ENCODE measurements at places on chromosomes 12 and 14.

- H3K4me3 ChIP-seq: no peak overlapping the region
- no peak for DNase-seq
- no peaks in the 10 kb centered on the region for H3K36me3 ChIP-seq
- no peaks in the 10 kb centered on the region for H3K27me3 ChIP-seq
- H3K4me1 ChIP-seq: no peaks in the 10 kb centered on the region
These were observed 35.7 kb downstream of the CNTN1 start for GRCh38 chr12:40727774-40728483.

GRCh38 chr14:105192866-105193731 is 12.0 kb upstream of the NUDT14 start:
- H3K27me3 ChIP-seq: peaks cover 24% of the 10 kb centered on the region
- peak overlapping the region; percentile 51 for H3K27ac ChIP-seq

DNA sequence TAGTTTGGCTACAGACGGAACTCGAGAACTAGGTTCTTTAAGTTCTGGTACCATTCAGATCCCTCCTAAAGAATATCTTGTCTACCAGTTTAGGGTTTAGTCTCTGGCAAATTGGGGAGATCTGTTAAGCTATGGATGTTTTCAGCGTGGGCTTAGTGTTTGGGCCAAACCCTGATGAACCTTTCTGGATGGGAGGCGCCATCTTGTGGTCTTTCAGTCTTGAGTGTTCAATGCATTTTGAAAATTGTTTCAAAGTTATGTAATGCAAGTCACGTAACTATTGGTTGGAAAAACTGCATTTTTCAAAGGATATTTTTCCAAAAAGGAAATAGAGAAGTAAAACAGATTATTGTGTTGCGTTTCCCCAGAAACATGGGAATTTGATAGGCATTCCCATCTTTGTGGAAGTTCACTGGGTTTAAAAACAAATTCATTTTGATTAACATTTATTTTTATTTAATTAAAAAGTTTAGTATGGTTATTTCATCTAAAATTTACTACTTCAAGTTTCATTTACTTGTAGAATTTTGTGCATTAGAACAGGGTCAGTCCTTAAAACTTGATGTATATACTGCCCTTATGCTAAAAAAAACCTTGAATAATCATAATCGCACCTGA is 169.0 kb downstream of the PRIMA1 start:
- H3K36me3 ChIP-seq: no peaks in the 10 kb centered on the region
- no peak overlapping the region for H3K4me3 ChIP-seq
- no peak overlapping the region for H3K27ac ChIP-seq
- H3K27me3 ChIP-seq: no peaks in the 10 kb centered on the region
- no peaks in the 10 kb centered on the region for H3K4me1 ChIP-seq

DNA sequence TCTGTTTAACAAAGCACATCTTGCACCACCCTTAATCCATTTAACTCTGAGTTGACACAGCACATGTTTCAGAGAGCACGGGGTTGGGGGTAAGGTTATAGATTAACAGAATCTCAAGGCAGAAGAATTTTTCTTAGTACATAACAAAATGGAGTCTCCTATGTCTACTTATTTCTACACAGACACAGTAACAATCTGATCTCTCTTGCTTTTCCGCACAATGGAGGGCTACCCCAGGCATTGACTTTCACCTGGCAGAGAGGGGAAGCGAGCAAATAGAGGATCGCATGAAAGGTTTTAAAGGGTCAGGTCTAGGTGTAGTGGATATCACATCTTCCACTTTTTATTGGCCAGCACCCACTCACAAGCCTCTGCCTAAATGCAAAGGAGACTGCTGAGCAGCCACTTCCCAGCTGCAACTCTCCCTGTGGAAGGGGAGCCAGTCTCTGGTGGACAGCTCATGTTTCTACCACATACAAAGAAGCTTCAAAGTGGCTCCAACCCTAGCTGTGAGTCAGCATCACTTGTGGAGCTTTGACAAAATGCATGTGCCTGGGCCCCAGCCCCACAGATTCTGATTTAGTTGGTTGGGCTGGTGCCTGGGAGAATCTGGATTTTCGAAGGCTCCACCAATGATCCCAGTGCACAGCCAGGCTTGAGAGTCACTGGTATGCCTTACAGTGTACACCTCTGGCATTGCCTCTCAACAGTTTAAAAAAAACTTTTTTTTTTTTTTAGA is 7.2 kb upstream of the FNTB start:
- H3K4me3 ChIP-seq: no peak overlapping the region
- no peak for DNase-seq
- H3K4me1 ChIP-seq: peaks cover 11% of the 10 kb centered on the region
- no peaks in the 10 kb centered on the region for H3K36me3 ChIP-seq

GRCh38 chr14:74661726-74662450 is 49.9 kb upstream of the LTBP2 start:
- no peaks in the 10 kb centered on the region for H3K27me3 ChIP-seq
- peaks cover 44% of the 10 kb centered on the region for H3K36me3 ChIP-seq
- no peak overlapping the region for H3K4me3 ChIP-seq
- no peak for DNase-seq
- no peaks in the 10 kb centered on the region for H3K4me1 ChIP-seq

GRCh38 chr12:48420039-48420775 is 52.2 kb upstream of the ANP32D start:
- H3K4me3 ChIP-seq: no peak overlapping the region
- H3K27ac ChIP-seq: no peak overlapping the region
- no peak for DNase-seq
- peaks cover under 1% of the 10 kb centered on the region for H3K27me3 ChIP-seq
- H3K4me1 ChIP-seq: no peaks in the 10 kb centered on the region
- no peaks in the 10 kb centered on the region for H3K36me3 ChIP-seq

GRCh38 chr14:92974541-92975345 is 51.8 kb downstream of the CHGA start:
- no peaks in the 10 kb centered on the region for H3K4me1 ChIP-seq
- H3K27ac ChIP-seq: no peak overlapping the region
- no peaks in the 10 kb centered on the region for H3K27me3 ChIP-seq

GRCh38 chr12:76486011-76486410 is 73.6 kb downstream of the OSBPL8 start:
- no peaks in the 10 kb centered on the region for H3K27me3 ChIP-seq
- H3K4me1 ChIP-seq: peaks cover 12% of the 10 kb centered on the region
- H3K4me3 ChIP-seq: no peak overlapping the region
- H3K36me3 ChIP-seq: peaks cover 23% of the 10 kb centered on the region

DNA sequence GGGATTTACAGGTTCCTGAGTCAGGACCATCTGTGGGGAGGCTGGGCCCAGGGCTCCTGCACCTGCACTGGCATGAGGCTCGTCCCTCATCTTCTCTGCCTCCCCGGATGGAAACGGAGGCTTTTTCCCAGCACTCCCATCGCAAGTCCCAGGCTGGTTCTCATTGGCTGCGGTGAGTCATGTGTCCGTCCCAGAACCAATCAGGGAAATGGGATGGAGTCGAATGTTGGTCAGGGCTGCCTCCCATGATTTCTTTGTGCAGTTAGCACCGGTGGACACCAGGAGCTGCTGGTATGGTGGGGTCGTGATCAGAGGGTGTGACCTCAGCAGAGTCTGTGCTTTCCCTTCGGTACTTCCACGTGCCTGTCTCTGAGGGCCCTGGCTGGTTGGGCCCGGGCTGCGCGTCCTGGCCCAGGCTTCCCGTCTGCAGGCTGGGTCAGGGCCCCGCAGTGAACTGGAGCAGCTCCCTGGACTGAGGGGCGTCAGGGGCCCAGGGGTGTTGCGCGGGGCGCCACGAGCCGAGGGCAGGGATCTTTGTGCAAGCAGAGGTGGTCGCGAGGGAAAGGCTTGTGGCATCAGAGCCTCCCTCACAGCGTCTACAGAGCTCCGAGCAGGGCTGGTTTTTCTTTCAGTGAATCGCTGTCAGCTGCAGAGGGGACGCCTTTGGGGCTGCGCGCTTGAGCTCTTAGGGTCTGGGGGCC is 168.1 kb downstream of the ADGRD1 start:
- H3K4me1 ChIP-seq: no peaks in the 10 kb centered on the region
- no peak overlapping the region for H3K27ac ChIP-seq
- H3K27me3 ChIP-seq: no peaks in the 10 kb centered on the region

GRCh38 chr12:125434131-125434530 is 368.9 kb downstream of the AACS start:
- H3K36me3 ChIP-seq: no peaks in the 10 kb centered on the region
- no peaks in the 10 kb centered on the region for H3K27me3 ChIP-seq
- H3K27ac ChIP-seq: no peak overlapping the region
- no peak for DNase-seq
- H3K4me3 ChIP-seq: no peak overlapping the region
- no peaks in the 10 kb centered on the region for H3K4me1 ChIP-seq

- H3K4me3 ChIP-seq: peak overlapping the region; percentile 8
- no peaks in the 10 kb centered on the region for H3K36me3 ChIP-seq
- DNase-seq: no peak
- peaks cover 42% of the 10 kb centered on the region for H3K4me1 ChIP-seq
These were observed 5.7 kb upstream of the SERPINA1 start for GRCh38 chr14:94394025-94394493.

- H3K36me3 ChIP-seq: no peaks in the 10 kb centered on the region
- peaks cover 1% of the 10 kb centered on the region for H3K4me1 ChIP-seq
- no peak for DNase-seq
- no peak overlapping the region for H3K4me3 ChIP-seq
- H3K27ac ChIP-seq: no peak overlapping the region
These were observed 15.1 kb downstream of the PHETA1 start for GRCh38 chr12:111353603-111354295.

DNA sequence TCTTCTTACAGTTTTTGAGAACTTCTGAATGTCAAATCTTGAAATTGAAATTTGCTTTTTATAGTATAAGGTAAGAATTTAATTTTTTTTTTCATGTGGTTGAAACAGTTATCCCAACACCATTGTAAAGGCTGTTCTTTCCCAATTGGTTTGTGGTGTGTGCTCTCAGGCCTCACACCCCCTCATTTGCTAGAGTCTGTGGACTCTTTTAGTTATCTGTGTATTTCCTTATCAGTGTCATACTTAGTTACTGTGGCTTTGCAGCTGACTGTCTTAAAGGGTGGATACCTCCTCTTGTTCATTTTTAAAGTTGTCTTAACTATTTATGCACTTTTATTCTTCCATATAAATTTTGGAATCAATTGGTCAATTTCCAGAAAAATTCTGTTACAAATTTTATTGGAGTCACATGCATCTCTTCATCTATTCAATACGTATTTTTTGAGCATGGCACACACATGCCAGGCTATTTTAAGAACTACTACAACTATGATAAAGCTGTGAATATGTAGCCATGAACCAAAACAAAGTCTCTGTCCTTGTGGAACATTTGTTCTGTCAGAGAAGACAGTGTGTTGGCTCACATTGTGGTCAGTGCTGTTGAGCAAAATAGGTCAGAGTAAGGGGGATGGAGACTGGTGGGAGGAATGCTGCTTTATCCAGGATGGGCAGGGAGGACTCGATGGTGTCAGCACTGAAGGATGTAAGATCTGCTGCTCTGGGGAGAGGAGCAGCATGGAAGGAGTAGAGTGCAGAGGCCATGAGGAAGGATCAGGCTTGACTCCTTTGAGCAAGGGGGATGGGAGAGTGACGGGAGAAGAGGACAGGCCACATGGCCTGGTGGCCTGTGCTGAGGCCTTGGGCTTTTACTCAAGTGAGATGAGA is 24.1 kb downstream of the FGF23 start:
- no peak overlapping the region for H3K4me3 ChIP-seq
- peak overlapping the region; percentile 10 for H3K27ac ChIP-seq
- H3K36me3 ChIP-seq: peaks cover 17% of the 10 kb centered on the region
- no peak for DNase-seq

GRCh38 chr14:96038920-96039632 is at the start of gene C14orf132:
Gene C14orf132, plus strand, starts transcription at chr14:96039362. Its CDS starts 139 bp downstream, at chr14:96039501.
- H3K4me1 ChIP-seq: peaks cover 13% of the 10 kb centered on the region
- DNase-seq: peak; percentile 80
- H3K36me3 ChIP-seq: no peaks in the 10 kb centered on the region
- peak within 1 kb of the TSS; percentile 82 for H3K4me3 ChIP-seq

- no peak overlapping the region for H3K27ac ChIP-seq
- no peak overlapping the region for H3K4me3 ChIP-seq
- no peaks in the 10 kb centered on the region for H3K27me3 ChIP-seq
- no peak for DNase-seq
These were observed 20.3 kb downstream of the DCAF5 start for GRCh38 chr14:69132513-69133181.

- DNase-seq: no peak
- H3K27me3 ChIP-seq: peaks cover 8% of the 10 kb centered on the region
- peak overlapping the region; percentile 35 for H3K27ac ChIP-seq
- H3K4me1 ChIP-seq: peaks cover 26% of the 10 kb centered on the region
- H3K4me3 ChIP-seq: no peak overlapping the region
These were observed 69.2 kb upstream of the ETV6 start for GRCh38 chr12:11580125-11580751.

GRCh38 chr14:99621948-99622347 is 17.9 kb upstream of the CCDC85C start:
- peaks cover 8% of the 10 kb centered on the region for H3K27me3 ChIP-seq
- no peak for DNase-seq

GRCh38 chr12:112149596-112149995 is 24.2 kb downstream of the TRAFD1 start:
- H3K27ac ChIP-seq: peak overlapping the region; percentile 63
- H3K4me1 ChIP-seq: peaks cover 9% of the 10 kb centered on the region
- H3K4me3 ChIP-seq: no peak overlapping the region
- no peaks in the 10 kb centered on the region for H3K27me3 ChIP-seq
- peaks cover 65% of the 10 kb centered on the region for H3K36me3 ChIP-seq

GRCh38 chr14:24774187-24774915 is 140.4 kb upstream of the GZMB start:
- DNase-seq: no peak
- no peak overlapping the region for H3K4me3 ChIP-seq
- H3K27me3 ChIP-seq: peaks cover 22% of the 10 kb centered on the region
- H3K36me3 ChIP-seq: no peaks in the 10 kb centered on the region
- no peak overlapping the region for H3K27ac ChIP-seq

- H3K36me3 ChIP-seq: peaks cover 5% of the 10 kb centered on the region
- no peak overlapping the region for H3K4me3 ChIP-seq
- no peak overlapping the region for H3K27ac ChIP-seq
- no peak for DNase-seq
- no peaks in the 10 kb centered on the region for H3K27me3 ChIP-seq
- H3K4me1 ChIP-seq: no peaks in the 10 kb centered on the region
These were observed 80.4 kb downstream of the PPFIBP1 start for GRCh38 chr12:27604431-27604830.

- no peak for DNase-seq
- H3K4me1 ChIP-seq: no peaks in the 10 kb centered on the region
- H3K4me3 ChIP-seq: no peak overlapping the region
- no peaks in the 10 kb centered on the region for H3K27me3 ChIP-seq
These were observed 28.6 kb upstream of the ADAMTS20 start for GRCh38 chr12:43580601-43581000.

- peak overlapping the region; percentile 92 for H3K27ac ChIP-seq
- DNase-seq: no peak
These were observed 21.5 kb downstream of the CCDC88C start for GRCh38 chr14:91396013-91396660.

All from activated CD4-positive, alpha-beta T cell treated with anti-CD3 and anti-CD28 coated beads, Interleukin-2, amount 10 ng/mL, durations not matched to agents 24 days and 14 days (primary cell).